ENCODE measurements at places on chromosomes 5 and 9.

GRCh38 chr5:127564002-127564769 lies 46.7 kb downstream of the PRRC1 start:
- peak; percentile 65 for DNase-seq

DNA sequence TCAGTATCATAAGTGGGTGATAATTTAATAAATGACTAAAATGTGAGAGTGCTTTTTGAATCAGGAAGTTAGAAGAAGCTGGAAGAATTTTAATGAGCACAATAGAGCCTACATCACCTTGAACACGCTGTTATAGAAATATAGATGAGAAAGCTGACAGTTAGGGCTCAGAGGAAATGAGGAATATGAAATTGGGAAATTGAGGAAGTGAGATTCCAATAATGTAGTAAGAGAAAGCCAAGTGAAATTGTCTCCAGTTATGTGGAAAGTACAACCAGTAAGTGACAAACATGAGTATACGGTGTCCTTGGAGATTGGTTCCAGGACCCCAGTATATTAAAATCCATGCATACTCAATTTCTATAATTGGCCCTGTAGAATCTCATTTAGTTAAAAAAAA lies 235.9 kb upstream of the FAM174A start:
- DNase-seq: no peak

DNA sequence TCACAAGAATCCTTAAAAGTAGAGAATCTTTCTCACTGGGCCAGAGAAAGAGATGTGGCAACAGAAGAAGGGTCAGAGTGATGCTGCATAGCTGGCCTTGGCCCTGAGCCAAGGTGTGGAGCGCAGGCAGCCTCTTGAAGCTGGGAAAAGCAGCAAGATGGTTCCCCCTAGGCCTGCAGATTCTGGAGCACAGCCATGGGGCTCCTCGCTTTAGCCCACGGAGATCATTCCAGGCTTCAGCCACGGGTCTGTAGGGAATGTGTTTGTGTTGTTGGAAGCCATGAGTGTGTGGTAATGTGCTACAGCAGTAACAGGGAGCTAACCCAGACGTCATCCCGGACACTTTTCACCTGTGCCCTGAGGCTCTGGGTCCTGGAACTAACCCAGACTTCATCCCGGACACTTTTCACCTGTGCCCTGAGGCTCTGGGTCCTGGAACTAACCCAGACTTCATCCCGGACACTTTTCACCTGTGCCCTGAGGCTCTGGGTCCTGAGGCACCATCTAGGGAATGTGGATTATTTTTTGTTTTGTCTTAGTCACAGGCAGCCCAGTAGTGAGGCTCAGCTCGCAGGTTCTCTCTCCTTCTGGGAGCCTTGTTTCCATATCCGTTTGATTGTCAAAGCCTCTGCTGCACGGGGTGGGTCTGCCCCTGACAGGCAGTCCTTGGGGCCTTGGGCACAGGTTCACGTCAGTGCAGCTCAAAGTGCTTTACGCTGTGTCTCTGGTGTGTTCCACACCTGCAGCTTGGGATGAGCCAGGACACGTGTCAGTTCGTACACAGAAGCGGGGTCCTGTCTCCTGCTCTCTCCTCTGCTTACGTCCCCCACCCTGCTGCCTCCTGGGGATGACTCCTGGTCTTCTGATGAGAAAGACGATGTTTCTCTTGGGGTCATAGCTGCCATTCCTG lies 56.3 kb upstream of the EXOC3 start:
- no peak for DNase-seq

GRCh38 chr5:29157975-29158374 lies 2035.5 kb upstream of the CDH6 start:
- DNase-seq: no peak

DNA sequence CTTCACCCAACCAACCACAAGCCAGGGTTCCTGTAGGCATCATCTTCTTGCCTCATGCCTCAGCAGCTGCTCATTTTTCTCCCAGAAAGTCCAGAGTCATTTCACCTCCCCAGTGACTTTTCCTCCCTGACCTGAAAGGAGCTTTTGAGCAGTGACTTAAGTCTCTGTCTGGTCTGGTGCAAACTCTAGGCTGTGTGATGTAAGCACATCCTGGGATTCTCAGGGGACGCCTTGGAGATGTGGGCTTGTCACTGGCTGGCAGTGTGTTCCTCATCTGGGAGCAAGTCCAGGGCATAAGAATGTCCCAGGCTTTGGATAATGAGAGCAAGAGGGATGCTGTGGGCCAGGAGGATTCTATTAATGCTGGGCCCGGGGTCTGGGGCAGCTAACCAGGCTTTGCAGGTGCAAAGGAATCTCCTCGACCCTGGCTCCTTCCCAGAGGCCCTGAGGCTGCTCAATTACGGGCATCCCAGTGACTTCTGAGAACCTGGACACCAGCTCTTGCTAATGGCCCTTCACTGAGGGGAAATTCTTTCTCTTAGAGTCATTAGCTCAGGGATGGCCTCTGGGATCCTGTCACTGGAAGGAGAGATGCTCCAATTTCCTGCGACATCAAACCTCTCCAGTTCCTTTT lies 211.0 kb upstream of the PANK3 start:
- no peak for DNase-seq

DNA sequence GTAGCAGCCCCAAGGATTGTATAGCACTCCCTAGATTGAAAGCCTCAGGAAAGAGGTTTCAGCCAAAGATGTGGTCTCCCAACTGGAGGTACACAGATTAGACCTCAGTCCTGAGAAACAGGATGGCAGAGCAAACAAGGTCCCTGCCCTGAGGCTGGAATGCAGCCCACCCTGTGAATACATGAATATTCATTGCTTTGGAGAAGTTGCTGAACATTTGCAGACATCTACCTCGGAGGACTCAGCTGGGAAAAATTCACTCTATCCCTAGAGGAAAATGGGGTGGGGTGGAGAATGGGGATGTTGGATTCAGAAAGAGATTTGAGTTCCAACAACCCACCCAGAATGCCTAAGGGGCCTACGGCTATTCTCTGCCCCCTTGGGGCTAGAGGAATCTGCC lies 129.4 kb downstream of the SLIT3 start:
- DNase-seq: no peak

DNA sequence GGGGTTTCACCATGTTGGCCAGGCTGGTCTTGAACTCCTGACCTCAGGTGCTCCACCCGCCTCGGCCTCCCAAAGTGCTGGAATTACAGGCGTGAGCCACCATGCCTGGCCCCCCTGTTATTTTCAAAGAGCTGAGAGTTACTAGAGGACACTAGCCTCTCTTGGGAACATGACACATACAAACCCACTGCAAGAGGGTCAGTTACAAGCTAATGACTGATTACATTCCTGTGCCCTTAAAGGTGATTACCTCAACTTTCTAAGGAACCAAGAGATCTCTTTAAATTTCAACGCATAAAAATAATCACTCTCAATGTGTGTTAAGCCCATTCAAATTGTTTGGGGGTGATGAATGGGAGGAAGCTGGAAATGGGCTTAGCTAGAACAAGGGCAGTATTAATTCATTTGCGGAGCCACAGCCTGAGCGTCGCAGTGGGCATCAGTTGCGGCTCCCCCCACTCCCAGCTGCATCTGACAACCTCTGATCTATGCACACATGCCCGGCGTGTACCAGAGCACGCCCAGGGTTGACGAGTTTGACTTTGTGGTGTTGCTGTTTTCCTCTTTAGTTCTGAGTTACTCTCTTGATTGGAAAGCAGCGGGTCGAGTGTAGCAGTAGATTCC lies 146.9 kb downstream of the GOLPH3 start:
- DNase-seq: no peak

- DNase-seq: no peak
Measured at GRCh38 chr9:88998503-88998902, 7.2 kb downstream of the S1PR3 start.

GRCh38 chr9:7976856-7977255 lies 177.3 kb upstream of the DMAC1 start:
- no peak for DNase-seq

DNA sequence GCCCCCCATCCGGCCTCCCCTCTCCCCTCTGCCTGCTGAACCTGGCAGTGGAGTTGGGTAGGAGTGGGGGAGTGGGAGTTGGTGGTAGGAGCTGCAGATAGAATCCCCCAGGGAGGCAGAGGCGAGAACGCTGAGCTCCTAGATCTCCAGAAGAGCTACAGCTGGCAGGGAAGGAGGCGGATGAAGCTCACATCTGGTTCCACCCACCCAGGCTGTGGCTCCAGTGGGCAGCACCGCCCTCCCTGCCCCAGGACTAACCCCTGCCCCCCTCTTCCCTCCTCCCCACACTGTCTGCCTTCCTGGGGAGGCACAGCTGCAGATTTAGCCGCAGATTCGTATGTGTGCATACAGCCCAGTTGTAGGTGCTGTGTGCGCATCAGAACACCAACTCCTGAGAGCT lies 34.2 kb downstream of the C9orf50 start:
- DNase-seq: peak; percentile 44

GRCh38 chr5:115457571-115457970 lies 87.0 kb downstream of the FEM1C start:
- DNase-seq: no peak

- DNase-seq: no peak
Measured at GRCh38 chr9:84145031-84145430, 164.4 kb downstream of the RMI1 start.

GRCh38 chr5:173753307-173754168 lies 134.6 kb upstream of the CPEB4 start:
- no peak for DNase-seq

DNA sequence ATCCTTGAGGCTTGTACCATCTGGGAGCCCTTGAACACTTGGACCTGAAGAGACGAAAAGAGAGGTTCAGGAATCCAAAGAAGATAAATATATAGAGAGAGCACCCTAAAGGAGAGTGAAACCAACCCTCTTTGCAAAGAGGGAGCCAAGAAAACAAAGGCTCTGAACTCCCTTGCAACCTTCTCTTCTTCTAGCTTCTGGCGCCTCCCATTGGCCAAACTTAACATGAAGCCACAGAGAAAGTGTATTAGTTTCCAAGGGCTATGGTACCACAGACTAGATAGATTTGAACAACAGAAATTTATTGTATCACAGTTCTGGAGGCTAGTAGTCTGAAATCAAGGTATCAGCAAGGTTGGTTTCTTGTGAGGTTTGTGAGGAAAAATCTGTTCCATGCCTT lies 175.1 kb downstream of the HCN1 start:
- no peak for DNase-seq

DNA sequence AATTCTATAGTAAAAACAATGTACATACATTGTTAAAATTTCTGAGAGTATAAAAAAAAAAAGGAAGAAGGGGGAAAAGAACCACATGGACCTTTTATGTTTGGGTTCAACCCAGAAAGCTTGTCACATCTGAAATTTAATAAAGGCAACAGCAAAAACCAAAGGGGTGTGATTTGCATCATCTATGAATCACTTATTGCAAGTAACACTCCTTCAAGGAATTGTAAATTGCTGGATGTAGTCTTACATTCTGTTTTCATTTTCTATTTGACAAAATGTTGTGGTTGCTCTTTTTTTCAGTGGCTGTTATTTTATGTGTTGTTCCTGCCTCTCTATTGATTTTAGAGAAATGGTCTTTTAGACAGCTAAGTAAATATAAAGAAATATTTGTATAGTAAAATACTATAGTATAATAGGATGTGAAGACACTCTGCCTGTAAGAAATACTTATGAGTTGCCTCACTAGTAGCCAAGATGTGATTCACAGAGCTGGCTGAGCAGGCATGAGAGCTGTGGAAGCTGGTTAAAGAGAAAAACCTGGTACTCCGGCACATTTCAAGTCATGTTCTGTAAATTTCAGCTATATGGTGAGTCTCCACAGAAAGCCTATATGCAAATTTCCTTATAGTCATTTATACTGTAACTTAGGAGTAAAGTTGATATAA lies 131.1 kb upstream of the CNTLN start:
- no peak for DNase-seq

DNA sequence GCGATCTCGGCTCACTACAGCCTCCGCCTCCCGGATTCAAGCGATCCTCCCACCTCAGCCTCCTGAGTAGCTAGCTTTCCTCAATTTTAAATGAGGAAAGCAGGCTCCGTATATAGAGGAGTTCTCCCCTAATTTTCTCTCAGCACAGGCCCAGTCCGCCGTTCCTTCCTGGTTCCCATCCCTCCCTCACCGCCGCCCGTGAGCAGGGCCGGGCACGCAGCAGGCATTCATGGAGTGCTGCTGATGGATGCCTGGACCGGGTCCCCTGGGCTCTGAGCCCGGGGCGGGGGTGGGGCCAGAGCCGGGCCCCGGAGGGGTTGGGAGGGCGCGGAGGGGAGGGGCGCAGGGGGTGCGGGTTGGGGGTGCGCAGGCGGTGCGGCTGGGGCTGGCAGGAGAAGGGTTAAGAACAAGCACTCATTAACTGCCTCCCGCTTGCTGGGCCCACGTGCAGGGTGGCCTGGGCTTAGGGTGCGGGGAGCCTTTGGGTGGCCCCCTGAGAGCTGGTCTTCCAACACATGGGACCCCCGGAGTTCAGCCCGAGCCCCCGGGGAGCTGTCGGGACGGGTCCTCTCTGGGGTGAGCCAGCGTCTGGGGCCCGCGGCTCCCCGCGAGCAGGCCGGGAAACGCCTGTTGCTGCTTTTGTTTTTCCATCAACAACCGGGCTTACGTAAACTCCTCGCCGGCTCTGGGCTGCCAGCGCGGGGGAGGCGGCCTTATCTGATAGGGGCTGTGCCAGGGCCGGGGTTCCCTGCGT lies 33.7 kb downstream of the LHX2 start:
- DNase-seq: no peak

GRCh38 chr5:77308154-77308960 lies 97.9 kb downstream of the PDE8B start:
- no peak for DNase-seq

- DNase-seq: no peak
Measured at GRCh38 chr5:90488791-90489190, 14.1 kb downstream of the POLR3G start.

- DNase-seq: no peak
Measured at GRCh38 chr9:18393340-18394130, 80.4 kb upstream of the ADAMTSL1 start.

DNA sequence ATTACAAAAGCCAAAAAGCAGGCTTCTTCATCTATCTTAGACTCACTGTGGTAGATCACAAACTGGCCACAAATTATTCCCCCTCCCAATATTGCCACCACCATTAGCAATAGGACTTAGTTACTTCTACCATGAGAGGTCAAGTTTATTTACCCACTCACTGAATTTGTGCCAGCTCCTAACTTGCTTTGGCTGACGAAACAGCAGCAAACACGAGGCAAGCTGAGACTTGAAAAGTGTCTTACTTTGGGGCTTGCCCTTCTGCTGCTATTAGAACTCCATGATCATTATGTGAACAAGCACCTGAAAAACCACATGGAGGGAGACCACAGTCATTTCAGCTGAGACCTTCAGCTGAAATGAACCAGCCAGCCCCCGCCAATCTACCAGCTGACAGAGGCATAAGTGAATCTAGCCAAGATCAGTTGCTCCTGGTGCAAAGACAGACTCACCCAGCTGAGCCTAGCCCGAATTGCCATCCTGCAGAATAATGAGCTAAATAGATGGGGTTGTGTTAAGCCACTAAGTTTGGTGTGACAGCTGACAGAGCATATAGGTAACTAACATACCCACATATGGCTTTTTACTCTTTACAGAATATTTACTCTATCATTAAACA lies 5.7 kb downstream of the WDR41 start:
- no peak for DNase-seq
